Right ventricle myocardium superior (tissue), 1 donor: ENCODE measurements at places on chromosomes 1 and 21. TPM values are rescaled to one million over a fixed set of nuclear protein-coding genes. Genes with fewer than 3 reads are reported as not detected.

Gene MSH4
- 0.35 TPM for total RNA-seq

Gene IRF6
- 31.6 TPM for total RNA-seq

Gene VWA5B1
- 0.13 TPM for total RNA-seq

Gene SYDE2
- total RNA-seq: 21.4 TPM

Gene CAPN2
- total RNA-seq: 72.6 TPM

Gene TMPRSS3
- not detected for total RNA-seq

Gene SPRR2D
- total RNA-seq: not detected

Gene GUK1
- 143 TPM for total RNA-seq

Gene MYBPH
- not detected for total RNA-seq

Gene HRNR
- not detected for total RNA-seq
